ENCODE measurements at places on chromosomes 6 and 20. TPM values are rescaled to one million over a fixed set of nuclear protein-coding genes. Genes with fewer than 3 reads are reported as not detected.

DNA sequence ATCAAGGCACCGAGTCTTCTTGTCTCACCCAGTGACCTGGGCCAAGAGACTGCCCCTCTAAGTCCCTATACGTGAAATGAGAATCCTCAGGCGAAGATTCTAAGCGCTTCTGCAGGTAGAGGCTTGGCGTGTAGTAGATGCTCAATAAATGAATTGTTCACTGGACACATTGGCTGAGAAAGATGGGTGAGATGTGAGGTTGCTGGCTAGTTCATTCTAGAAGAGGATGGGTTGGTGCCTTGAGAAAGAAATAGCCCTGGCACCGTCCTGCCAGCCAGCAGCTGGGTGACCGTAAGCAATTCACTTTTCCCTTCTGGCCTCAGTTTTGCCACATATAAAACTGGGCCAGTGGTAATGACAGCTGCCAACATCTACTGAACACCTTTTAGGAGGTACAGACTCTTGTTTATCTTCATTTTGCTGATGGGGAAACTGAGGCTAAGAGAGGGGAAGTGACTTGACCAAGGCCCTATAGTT lies 1.4 kb downstream of the SRC start:
- no peak for DNase-seq

- no peak for DNase-seq
Measured at GRCh38 chr6:43669922-43670622, 17.5 kb downstream of the MRPS18A start.

DNA sequence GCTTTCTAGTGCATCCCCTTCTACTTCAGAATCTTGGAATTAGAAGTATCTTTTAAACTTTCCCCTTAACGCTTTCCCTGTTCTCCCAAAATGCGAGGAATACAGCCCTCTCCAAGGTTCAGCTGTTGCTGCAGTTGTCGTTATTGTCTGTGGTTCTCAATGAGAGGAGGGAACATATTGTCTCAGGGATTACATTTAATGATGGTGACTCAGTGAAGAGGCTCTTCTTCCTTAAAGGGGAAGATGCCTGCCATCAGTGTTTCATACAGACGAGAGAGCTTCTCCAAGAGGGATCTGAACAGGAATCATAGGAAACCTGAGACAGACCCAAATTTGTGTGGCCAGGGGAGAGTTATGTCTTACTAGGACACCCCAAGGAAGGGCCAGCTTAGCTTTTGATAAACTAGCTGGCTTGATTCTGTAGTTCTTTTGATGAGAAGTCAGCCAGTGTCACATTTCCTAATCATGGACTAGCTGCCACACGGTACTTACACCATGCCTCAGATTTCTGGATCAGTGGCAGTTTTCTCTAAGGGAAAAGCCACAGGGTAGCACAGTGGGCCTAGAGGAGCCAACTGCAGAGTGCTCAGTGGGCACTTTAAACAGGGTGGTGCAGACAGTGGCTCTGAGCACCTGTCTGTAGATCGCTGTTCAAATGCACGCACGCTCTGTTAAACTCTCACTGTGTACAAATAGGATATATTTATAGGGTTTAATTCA lies 59.7 kb upstream of the TMEM181 start:
- no peak for DNase-seq

DNA sequence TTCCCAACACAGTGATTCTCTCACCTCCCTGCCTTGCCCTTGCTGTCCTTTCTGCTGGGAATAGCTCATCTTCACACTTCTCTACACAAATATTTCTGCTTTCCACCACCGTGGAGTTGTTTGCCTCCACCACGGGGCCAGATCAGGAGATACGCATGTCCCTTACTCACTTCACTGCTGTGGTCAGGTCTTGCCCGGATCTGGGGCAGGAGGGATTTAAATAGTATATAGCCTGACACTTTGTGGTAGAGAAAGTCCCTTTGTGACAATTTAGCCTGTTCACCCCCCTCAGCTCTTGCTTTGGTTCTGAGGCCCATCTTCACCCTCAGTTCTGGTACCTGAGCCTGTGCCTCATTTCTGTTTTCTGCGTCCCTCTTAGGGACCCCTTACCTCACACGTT lies 92.6 kb upstream of the PREP start:
- DNase-seq: no peak

GRCh38 chr6:164507206-164507940 lies 802.0 kb downstream of the C6orf118 start:
- DNase-seq: no peak

GRCh38 chr20:24518515-24518914 lies 49.1 kb downstream of the SYNDIG1 start:
- no peak for DNase-seq

GRCh38 chr6:30260036-30260504 lies 46.9 kb upstream of the TRIM26 start:
- DNase-seq: peak; percentile 18

DNA sequence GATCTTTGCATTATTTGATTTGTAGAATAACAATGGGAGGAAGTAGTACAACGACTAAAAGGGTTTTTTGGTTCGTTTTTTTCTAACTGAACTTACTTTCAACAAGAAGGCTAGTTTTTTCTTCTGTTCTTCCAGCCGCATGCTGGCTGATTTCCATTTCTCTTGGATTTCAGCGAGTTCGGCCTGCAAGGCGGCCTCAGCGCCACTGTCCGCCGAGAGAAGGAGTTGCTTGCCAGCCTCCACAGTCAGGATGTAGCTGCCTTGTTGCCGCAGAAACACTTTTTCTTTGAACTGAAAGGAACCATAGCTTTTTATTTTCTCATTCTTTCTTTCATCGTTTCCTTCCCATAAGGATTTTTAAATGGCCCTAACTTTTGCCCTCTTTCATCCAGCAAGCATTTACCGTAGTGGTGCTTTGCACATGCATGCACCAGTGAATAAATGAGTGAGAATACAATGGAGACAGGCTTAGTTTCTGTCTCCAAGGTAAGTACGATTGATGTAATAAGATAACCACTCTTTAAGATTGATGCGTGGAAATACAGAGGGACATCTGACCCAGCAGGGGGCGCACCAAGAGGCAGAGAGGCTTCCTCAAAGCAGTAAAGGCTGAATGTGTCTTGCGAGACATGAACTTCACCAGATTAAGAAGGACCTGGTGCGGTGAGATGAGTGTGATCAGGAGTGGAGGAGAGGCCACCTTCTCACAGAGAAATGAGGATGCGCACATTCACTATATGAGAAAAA lies 398.8 kb downstream of the ESR1 start:
- DNase-seq: peak; percentile 44

- DNase-seq: no peak
Measured at GRCh38 chr20:35552914-35553313, 11.0 kb downstream of the ERGIC3 start.

DNA sequence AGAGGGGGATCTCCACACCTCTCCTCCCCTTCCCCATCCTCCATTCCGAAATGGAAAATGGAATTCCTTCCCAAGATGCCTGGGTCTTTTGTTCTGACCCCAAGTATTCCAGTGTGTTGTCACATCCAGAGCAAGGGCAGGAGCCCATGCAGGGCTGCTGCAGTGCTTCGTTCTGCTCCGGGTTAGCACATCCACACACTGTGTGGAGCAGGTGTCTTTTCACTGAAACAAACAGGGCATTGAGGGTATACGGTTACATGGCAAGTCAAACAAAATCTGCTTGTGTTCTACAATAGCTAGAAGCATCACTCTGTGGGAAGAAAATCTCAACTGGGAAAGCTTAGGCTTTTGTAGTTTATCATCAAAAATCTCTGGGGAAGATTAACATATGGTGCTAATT lies 56.9 kb downstream of the LYRM2 start:
- no peak for DNase-seq

DNA sequence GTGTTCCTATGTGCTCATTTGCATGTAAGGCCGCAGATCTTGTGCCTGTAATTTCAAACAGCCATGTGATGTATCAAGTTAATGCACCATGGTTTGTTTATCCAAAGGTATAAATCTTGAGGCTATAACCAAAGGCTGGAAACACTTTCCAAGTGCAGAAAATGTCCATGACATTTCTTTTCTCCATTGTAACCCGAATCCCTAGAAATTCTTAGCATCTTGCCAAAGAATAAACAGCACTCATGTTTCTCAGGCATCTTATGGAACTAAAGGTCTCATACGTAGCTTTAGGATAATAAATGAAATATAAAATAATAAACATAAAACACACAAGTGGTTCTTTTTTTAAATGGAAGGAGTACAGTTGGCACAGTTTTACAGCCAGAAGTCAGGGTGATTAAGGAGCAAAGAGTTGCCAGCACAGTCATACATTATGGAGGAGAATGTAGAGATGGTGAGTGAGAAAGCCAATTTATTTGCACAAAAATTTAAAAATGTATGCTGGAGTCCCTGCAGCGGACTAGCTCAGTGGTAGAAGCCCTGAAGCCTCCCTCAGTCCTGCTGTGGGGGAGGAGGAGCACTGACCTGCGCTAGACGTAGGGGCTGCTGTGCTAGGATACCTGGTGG lies 18.0 kb downstream of the CDH26 start:
- no peak for DNase-seq

- DNase-seq: no peak
Measured at GRCh38 chr6:64010010-64010409, 374.4 kb downstream of the PHF3 start.

DNA sequence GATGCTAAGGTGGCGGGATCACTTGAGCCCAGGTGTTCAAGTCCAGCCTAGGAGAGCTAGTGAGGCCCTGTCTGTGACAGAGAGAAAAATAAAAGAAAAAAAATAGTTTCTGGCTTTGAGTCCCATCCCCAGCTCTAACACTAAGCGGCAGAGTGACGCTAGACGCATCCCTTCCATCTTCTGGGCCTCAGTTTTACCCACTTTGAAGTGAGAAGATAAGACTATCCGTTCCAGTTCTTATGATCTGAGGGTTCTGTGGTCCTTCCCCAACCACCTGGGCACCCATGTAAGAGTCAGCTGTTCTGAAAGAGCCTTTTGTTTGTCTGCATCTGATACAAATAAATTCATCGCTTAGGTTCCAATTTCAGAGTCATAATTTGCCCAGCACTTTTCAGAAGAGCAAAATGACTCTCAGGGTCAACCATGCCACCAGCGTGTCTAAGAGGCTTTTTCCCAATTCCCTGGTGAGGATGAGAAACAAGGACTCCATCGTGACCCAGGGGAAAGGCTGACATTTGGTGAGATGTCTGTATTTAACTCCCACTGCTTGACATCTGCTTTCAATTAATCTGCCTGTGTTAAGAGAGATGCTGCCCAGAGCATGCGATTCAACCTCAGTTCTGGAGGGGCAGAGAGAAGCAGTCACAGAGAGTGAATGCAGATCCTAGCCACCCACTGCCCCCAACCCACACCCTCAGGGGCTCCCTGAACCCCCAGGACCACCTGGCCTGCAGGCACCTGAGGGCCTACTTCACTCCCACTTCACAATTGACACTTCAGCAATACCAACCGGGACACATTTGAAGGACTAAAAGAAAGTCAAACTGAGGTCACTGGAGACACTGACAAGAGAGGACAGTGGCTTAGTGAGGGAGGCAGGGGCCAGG lies 131.6 kb upstream of the TOP1 start:
- no peak for DNase-seq

Gene C20orf96
- 1.8 TPM for total RNA-seq

Gene WFDC10B
- total RNA-seq: not detected

Gene TCP11
- total RNA-seq: not detected

Gene SPINT3
- total RNA-seq: not detected

Gene HLA-F
- 585 TPM for total RNA-seq

Gene RSPO3
- not detected for total RNA-seq

Gene CABLES2
- 7.5 TPM for total RNA-seq

Gene CYP39A1
- total RNA-seq: not detected

Gene SLC22A16
- total RNA-seq: not detected

Gene NRN1
- 0.49 TPM for total RNA-seq

Gene KIF25
- not detected for total RNA-seq

Gene MYBL2
- total RNA-seq: not detected

Gene GHRH
- total RNA-seq: not detected
